Stimulated activated CD8-positive, alpha-beta memory T cell treated with anti-CD3 and anti-CD28 coated beads, Interleukin-4, amount 100 ng/mL, for 1 hour (primary cell): ENCODE measurements at places on chromosomes 13 and 19.

DNA sequence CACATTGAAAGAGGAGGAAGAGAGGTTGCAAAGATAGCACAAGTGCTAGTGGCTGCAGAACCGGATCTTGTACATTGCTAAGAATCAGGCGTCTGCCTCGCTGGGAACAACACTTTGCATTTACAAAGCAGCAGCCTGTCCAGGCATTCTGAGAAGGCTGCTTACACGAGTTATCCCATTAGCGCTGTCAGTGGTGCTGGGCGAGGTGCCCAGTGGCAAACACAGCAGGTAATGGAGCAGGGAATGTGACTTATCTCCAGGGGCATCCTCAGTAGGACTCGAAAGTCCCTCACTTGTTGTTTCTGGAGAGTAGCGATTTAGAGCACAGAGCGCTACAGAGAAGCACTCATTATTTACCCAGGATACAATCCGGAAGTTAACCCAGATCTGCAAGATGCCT lies 209.6 kb downstream of the OLFM4 start:
- DNase-seq: no peak

DNA sequence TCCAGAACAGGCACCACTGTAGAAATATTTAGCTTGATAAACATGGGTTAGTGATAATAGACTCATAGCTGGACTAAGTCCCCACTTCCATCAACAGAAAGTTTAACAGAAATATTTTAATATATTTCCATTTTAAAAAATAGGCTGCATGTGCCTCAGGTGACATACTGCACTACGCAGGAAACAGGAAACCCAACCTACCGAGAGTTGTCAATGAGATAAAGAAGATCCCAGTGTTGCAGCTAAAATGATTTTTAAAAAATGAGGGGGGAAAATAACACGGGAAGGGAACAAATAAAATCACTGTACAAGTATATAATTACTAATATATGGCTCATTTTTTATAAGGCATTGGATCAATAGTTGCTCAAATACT lies 154.8 kb downstream of the TBC1D4 start:
- no peak for DNase-seq

- no peak for DNase-seq
Measured at GRCh38 chr19:47260476-47260875, 4.2 kb downstream of the CCDC9 start.

GRCh38 chr19:55137915-55138314 lies 11.1 kb downstream of the TNNT1 start:
- DNase-seq: no peak

- DNase-seq: no peak
Measured at GRCh38 chr19:33394723-33395560, 21.4 kb downstream of the CEBPG start.

DNA sequence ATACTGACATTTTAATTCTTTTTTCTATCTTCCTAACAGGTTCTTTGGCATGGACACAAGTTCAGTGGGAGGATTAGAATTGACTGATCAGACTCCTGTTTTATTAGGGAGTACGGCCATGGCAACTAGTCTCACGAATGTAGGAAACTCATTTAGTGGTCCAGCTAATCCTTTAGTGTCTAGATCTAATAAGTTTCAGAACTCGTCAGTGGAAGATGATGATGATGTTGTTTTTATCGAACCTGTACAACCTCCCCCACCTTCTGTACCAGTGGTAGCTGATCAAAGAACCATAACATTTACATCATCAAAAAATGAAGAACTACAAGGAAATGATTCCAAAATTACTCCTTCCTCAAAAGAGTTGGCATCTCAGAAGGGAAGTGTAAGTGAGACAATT lies 34.5 kb downstream of the ZMYM2 start:
- no peak for DNase-seq

- no peak for DNase-seq
Measured at GRCh38 chr13:75798353-75799255, 162.5 kb downstream of the LMO7 start.

DNA sequence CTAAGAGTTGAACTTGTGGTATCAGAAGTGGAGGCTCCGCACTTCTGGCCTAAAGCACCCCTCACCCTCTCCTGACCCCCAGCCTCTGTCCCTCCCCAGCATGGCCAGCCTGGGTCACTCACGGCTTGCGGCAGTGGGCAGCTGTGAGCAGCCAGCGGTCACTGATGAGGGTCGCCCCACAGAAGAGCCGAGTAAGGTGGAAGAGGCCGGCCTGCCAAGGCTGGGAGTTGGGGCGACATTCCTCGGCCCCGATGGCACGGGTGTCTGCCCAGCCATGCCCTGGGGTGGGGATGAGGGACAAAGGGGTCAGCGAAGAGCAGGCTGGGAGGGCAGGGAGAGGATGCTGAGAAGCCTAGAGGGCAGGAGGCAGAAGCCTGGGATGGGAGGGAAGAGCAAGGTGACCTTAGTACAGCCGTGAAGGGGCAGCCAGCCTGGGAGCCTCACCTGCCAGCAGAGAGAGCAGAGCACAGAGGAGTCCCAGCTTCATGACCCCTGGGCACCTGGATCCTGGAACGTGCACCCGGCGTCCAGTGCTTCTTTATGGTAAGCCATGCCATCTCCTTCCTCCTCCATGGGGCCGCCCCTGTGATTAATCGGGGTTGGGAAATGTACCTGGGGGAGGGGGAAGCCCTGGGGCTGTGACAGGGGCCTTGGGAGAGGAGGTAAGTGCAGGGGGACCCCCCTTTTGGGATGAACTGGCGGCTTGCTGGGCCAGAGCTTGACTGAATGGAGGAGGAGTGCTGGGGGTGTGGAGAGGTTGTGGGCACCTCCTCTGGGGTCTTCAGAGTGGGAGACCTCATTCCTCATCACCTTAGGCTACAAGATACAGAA lies 7.9 kb upstream of the KLK8 start:
- DNase-seq: no peak

- DNase-seq: no peak
Measured at GRCh38 chr19:54312436-54313377, at the start of gene LILRA5. TSS of gene LILRA5 (minus strand) at chr19:54313166. CDS start at chr19:54313019, 147 bp downstream.

DNA sequence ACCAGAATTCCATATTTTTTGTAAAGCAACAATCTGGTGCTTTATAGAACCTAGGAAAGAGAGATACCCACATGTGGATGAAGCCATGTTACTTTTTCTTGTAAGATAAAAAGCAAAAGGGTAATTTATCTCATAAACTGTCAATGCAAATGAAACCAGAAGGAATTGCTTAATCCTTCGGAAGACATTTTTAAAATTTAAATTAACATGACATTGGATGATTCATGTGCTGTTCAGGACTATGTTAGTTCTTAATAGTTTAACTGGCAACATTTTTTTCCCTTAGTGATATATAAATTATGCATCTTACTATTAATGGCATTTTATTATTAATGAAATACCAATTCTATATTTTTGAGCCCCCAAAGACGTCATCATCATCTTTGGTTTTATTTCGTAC lies 25.8 kb upstream of the IGLON5 start:
- no peak for DNase-seq
